ENCODE measurements at places on chromosomes 12 and 14.
A peak's percentile ranks its signal among the peaks of the same experiment; 100 is the strongest.

GRCh38 chr12:12007001-12007712 is 63.6 kb upstream of the BCL2L14 start:
- no peak overlapping the region for H3K4me3 ChIP-seq
- DNase-seq, result no peak
- no peaks in the 10 kb centered on the region for H3K4me1 ChIP-seq
- H3K36me3 ChIP-seq, result no peaks in the 10 kb centered on the region
- no peaks in the 10 kb centered on the region for H3K27me3 ChIP-seq

DNA sequence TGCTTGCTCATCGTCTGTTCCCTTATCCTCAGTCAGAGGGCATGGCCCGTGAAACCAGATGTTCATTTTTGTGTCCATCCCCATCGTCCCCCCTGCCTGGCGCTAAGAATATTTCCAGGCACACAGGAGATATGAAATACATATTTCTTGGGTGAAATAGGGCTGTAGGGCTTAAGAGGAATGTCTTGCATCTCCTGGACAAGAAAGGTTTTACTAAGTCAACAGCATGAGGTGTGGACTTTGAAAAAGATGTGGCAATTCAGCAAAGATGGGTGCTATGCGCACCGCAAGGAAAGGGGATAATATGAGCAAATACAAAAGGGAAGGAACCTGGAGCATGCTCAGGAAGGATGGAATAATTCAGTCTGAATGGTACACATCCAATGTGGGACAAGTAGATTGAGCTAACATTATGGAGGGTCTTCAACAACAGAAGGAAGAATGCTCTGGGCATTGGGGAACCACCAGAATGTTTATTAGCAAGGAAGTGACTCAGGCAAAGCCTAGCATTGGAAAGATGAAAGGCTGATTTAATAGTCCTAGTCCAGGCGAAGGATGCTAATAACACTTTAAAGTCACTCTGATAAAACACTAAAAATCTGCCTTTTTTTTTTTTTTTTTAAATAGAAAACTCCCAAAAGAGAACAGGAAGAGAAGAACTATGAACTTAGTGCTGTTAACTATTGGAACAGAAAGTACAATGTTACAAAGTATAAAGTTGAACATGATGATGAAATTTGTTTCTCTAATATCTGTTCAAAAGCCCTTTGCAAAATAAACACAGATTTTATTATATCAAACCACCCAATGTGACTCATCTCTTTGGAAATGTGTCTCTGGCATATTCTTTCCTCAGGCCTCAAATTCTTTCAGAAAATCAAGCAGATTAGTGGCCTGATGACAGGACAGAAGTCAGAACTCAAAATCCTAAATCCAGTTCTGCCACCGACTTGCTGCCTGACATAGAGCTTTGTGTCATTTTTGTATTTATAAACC is 449.5 kb downstream of the BCAT1 start:
- DNase-seq, result no peak
- H3K27me3 ChIP-seq, result no peaks in the 10 kb centered on the region
- no peaks in the 10 kb centered on the region for H3K36me3 ChIP-seq
- no peak overlapping the region for H3K4me3 ChIP-seq
- H3K4me1 ChIP-seq, result no peaks in the 10 kb centered on the region

DNA sequence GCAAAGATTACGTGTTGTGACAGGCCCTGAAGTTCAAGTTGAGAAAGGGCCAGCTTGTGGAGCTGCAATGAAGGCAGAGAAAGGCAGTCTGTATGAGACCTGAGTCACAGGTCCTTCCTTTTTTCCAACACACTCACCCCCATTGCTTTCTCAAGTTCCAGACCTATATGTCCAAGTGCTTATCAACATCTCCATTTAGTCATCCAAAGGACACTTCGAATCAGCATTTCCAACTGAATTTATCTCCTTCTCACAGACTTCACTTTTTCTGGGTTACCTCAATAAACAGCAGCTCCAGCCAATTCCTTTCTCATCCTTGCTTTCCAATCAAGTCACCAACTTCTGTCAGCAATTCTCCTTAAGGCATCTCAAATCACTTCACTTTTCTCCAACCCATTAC is 56.4 kb upstream of the KIF21A start:
- H3K27ac ChIP-seq, result no peak overlapping the region
- H3K36me3 ChIP-seq, result no peaks in the 10 kb centered on the region
- no peaks in the 10 kb centered on the region for H3K27me3 ChIP-seq
- no peak for DNase-seq

- H3K27me3 ChIP-seq, result no peaks in the 10 kb centered on the region
- H3K4me1 ChIP-seq, result no peaks in the 10 kb centered on the region
- H3K27ac ChIP-seq, result no peak overlapping the region
- H3K4me3 ChIP-seq, result no peak overlapping the region
- H3K36me3 ChIP-seq, result peaks cover 52% of the 10 kb centered on the region
- no peak for DNase-seq
Measured at GRCh38 chr12:49527361-49528130, 11.3 kb upstream of the KCNH3 start.

GRCh38 chr12:25524366-25524765 is 28.7 kb downstream of the LMNTD1 start:
- H3K36me3 ChIP-seq, result no peaks in the 10 kb centered on the region
- H3K4me3 ChIP-seq, result no peak overlapping the region
- DNase-seq, result no peak
- no peak overlapping the region for H3K27ac ChIP-seq
- H3K4me1 ChIP-seq, result no peaks in the 10 kb centered on the region
- no peaks in the 10 kb centered on the region for H3K27me3 ChIP-seq

GRCh38 chr12:132604151-132604618 is 6.2 kb downstream of the LRCOL1 start:
- no peaks in the 10 kb centered on the region for H3K36me3 ChIP-seq
- DNase-seq, result peak; percentile 59
- H3K4me3 ChIP-seq, result no peak overlapping the region
- H3K4me1 ChIP-seq, result no peaks in the 10 kb centered on the region
- H3K27ac ChIP-seq, result no peak overlapping the region

DNA sequence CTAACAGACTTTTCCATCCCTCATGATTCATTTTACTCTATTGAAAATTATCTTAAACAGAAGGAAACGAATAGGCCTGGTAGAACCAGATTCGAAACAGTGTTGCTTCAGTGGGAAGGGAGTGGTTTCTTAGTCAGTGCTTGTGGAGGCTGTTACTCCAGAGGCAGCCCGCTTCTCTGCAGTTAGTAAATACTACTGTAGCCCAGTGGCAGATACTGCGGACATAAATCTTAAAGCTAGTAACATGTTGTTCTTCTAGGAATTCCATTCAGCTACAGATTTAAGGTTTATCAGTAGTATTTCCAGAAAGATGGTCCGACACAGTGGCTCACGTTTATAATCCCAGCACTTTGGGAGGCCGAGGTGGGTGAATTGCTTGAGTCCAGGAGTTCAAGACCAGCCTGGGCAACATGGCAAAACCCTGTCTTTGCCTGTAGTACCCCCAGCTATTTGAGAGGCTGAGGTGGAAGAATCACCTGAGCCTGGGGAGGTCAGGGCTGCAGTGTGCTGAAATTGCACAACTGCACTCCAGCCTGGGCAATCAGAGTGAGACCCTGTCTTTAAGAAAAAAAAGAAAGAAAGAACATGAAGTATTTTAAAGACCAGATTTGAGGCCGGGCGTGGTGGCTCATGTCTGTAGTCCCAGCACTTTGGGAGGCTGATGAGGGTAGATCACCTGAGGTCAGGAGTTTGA is 45.9 kb downstream of the DIP2B start:
- H3K4me1 ChIP-seq, result peaks cover 39% of the 10 kb centered on the region
- DNase-seq, result no peak
- no peaks in the 10 kb centered on the region for H3K36me3 ChIP-seq
- H3K27me3 ChIP-seq, result no peaks in the 10 kb centered on the region

GRCh38 chr14:99274346-99275221 is 2.6 kb upstream of the BCL11B start:
- H3K27ac ChIP-seq, result no peak overlapping the region
- H3K4me3 ChIP-seq, result peak overlapping the region; percentile 34
- peaks cover 8% of the 10 kb centered on the region for H3K4me1 ChIP-seq
- H3K27me3 ChIP-seq, result peaks cover 32% of the 10 kb centered on the region
- DNase-seq, result peak; percentile 92

DNA sequence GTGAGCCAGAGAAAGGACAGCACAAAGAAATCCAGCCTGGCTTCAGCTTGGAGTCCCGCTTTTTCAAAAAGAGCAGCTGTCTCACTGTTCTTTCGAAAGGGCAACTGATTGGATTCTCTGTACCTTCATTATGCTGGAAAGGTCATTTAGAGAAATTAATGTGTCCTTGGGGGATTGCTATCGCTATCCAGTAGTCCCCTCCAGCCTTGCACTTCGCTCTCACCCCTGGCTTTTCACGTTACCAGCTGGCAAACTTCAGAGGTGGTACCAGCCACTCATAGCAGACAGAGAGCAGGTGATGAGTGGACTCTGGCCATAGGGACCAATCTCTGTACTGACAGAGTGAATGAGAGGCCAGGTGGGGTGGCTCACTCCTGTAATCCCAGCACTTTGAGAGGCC is 11.8 kb upstream of the NUAK1 start:
- no peak overlapping the region for H3K27ac ChIP-seq
- no peak for DNase-seq
- H3K36me3 ChIP-seq, result no peaks in the 10 kb centered on the region
- H3K27me3 ChIP-seq, result no peaks in the 10 kb centered on the region

DNA sequence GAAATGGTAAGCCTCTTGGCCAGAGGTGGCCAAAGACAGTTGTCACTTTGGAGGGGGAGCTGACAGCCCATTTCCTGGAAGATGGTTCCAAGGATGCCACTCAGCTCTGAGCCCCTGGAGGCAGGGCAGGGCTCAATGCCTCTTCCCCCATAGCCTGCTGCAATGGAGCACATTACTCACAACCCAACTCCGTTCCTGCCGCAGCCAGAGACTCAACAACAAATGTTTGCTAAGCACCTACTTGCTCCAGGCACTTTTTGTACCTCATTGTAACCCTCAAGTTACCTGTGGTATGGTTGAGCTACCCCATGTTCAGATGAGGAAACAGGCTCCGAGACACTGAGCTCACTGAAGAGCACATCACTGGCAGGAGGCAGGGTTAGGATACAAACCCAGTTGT is 19.5 kb downstream of the IRF2BPL start:
- peak overlapping the region; percentile 56 for H3K27ac ChIP-seq
- H3K4me1 ChIP-seq, result peaks cover 37% of the 10 kb centered on the region
- no peaks in the 10 kb centered on the region for H3K36me3 ChIP-seq
- H3K27me3 ChIP-seq, result no peaks in the 10 kb centered on the region

DNA sequence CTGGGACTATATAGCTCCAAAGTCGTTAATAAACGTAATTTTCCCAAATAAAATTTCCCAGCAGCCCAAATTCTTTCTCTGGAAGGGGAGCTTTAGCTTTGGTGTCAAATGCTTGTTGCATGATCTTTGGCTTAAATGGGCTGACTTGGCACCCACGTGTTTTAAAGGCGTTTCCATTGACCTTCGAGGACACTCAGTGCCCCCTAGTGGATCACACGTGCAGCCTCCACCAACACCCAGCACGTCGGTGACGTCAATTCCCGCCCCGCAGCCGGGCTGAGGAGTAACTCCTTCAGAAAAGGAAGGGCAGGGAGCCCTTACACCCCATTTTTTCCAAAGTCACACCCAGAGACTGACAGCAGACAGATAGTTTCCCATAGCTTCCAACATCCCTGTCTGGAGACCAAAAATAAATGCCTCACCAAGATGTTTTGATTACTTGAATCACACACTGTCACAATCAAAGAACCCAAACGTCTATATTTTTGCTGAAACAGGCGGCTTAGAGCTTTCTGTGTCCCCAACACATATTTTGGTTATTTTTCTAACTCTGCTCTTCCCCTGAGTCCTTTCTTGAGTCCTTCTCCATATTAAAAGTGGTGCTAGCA is 707.9 kb downstream of the AACS start:
- H3K4me1 ChIP-seq, result no peaks in the 10 kb centered on the region
- no peak overlapping the region for H3K4me3 ChIP-seq
- H3K27ac ChIP-seq, result no peak overlapping the region
- no peaks in the 10 kb centered on the region for H3K36me3 ChIP-seq
- DNase-seq, result no peak
- no peaks in the 10 kb centered on the region for H3K27me3 ChIP-seq

DNA sequence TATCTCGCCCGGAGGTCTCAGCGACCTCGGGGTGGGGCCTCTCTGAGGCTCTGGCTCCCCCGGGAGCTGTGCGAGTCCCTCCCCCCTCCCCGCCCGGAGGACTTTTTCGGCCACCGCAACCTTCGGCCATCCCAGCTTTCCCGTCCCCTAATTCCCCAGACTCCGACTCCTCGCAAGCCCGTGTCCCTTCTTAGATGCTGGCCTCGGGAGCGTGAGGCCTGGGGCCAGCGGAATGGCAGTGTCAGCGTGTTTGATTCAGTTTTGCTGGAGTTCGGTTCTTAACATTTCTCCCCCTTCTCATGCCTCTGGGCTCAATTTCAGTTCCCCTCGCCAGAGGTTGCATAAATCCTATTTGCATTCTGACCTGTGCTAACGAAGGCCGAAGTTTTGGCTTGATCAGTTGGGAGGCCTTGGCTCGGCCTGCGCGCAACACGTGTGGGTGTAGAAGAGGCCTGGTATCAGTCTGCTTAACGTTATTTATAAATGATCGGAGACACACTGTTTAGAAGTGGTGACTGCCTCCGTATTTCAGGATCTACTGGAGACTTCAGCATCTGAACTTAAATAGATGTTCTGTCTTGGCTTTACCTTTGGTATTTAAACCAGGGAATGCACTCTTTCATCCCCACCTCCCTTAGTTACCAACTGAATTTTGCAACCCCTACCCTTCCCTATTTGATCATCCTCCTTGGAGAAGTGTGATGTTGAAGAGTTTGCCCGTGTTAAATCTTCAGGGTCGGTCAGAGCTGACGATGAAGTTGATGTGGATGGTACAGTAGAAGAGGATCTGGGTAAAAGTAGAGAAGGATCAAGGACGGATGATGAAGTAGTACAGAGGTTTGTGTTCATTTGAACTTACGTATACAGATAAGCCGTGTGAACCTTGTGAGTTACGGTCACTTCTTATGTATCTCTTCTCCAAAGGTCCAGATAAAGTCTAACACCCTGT is 851 bp downstream of the HSP90B1 start:
- DNase-seq, result no peak
- peak overlapping the region; percentile 58 for H3K27ac ChIP-seq
- H3K36me3 ChIP-seq, result peaks cover 57% of the 10 kb centered on the region
- H3K27me3 ChIP-seq, result no peaks in the 10 kb centered on the region
- H3K4me1 ChIP-seq, result peaks cover 41% of the 10 kb centered on the region

GRCh38 chr12:23581913-23582312 is 367.6 kb downstream of the SOX5 start:
- H3K36me3 ChIP-seq, result no peaks in the 10 kb centered on the region
- H3K27ac ChIP-seq, result no peak overlapping the region
- H3K4me1 ChIP-seq, result no peaks in the 10 kb centered on the region
- H3K4me3 ChIP-seq, result no peak overlapping the region
- no peaks in the 10 kb centered on the region for H3K27me3 ChIP-seq

- no peak overlapping the region for H3K27ac ChIP-seq
- DNase-seq, result no peak
- H3K27me3 ChIP-seq, result peaks cover 2% of the 10 kb centered on the region
- H3K4me1 ChIP-seq, result no peaks in the 10 kb centered on the region
Measured at GRCh38 chr12:5407034-5407856, 24.7 kb upstream of the NTF3 start.

GRCh38 chr12:125341422-125341821 is 276.2 kb downstream of the AACS start:
- peaks cover 6% of the 10 kb centered on the region for H3K27me3 ChIP-seq
- DNase-seq, result no peak
- no peaks in the 10 kb centered on the region for H3K4me1 ChIP-seq
- H3K4me3 ChIP-seq, result no peak overlapping the region

- no peaks in the 10 kb centered on the region for H3K27me3 ChIP-seq
- H3K36me3 ChIP-seq, result no peaks in the 10 kb centered on the region
- no peak for DNase-seq
- peak overlapping the region; percentile 68 for H3K4me3 ChIP-seq
- H3K27ac ChIP-seq, result peak overlapping the region; percentile 63
Measured at GRCh38 chr12:53325511-53326061, 4.2 kb upstream of the AAAS start.
